ENCODE measurements at places on chromosomes 6 and 20.
A peak's percentile ranks its signal among the peaks of the same experiment; 100 is the strongest.

DNA sequence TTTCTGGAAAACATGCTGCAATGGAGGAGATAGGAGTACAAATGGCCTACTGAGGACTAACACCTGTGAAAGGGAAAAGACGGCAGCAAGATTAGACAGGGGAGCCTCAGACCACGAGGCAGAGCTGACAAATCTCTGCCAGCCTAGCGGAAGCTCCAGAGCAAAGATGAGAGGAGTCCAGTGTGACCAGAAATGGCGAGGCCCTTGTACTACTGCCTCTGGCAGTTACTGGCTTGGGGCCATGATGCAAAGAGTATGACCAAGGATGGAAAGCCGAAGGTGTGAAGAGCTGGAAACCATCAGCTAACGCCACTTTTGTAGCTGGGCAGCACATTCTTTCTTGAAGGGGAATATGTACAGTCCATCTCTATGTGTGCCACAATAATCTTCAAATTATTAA is 55.4 kb downstream of the RALGAPA2 start:
- DNase-seq: no peak

GRCh38 chr6:44652547-44652946 is 265.0 kb downstream of the CDC5L start:
- DNase-seq: no peak

DNA sequence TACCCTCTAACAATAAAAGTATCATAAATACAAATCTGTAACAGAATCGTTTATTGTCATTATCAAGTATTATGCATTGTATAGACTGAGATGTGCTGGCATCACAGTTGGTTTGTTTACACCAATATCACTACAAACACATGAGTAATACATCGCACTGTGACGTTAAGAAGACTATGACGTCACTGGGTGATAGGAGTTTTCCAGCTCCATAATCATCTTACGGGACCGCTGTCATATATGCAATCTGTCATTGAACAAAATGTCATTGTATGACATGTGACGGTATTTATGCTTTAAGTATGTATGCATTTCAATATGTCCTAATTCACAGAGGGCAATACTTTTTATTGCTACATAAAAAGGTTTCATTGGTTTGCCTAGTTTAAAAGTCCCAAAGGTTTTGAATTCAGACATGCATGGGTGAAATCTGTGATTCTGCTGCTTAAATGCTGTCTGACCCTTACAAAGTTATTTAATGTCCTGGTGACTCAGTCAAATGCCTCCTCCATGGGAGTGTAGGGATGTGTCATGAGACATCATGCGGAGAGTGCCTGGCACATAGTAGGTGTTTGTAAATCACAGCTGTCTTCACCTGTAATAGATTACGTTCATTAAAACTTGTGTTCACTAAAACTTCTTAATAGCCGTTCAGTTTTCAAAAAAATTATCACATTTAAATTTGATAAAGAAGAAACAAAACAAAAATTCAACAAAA is 160.7 kb upstream of the PDE10A start:
- DNase-seq: no peak

GRCh38 chr6:145886228-145886956 is 71.8 kb upstream of the FBXO30 start:
- DNase-seq: peak; percentile 20

DNA sequence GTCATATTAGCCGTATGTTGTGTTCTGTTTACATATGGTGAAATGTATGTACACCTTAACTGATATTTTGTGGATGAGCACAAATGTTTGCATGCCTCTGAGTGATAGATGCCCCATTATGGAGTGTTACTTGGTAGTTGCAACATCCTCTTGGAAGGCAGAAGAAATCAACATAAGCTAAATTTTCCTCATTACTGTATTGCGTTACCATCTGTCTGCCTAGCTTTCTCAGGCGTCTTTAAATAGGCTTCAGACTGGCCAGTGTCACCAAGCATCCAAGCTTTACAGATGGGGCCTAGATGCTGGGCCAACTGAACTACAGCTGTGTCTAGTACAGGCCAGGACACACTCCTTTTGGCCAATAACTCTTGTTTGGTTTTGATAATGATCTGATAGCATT is 250.6 kb downstream of the SAMD5 start:
- DNase-seq: peak; percentile 8

DNA sequence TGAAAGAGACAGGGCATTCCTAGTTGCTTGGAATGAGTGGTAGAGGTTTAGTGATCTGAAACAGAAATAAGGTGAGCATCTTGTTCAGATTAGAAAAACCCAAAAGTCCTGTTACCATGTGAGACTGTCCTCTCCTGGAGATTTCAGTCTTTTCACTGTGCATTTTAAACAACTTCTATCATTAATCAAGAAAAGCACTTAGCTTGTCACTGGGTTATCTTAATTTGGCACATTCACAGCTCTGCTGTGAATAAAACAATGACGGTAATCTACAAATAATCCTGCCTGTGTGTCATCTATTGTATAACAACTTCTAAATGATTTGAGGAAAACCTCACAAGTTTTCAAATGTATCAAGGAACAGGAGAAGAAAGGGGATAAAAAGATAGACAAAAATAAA is 9.5 kb upstream of the SMIM8 start:
- no peak for DNase-seq

GRCh38 chr6:7156643-7157278 is 49.0 kb downstream of the RREB1 start:
- no peak for DNase-seq

- DNase-seq: no peak
Observed at GRCh38 chr6:98833057-98833306, 1.4 kb upstream of the POU3F2 start.

DNA sequence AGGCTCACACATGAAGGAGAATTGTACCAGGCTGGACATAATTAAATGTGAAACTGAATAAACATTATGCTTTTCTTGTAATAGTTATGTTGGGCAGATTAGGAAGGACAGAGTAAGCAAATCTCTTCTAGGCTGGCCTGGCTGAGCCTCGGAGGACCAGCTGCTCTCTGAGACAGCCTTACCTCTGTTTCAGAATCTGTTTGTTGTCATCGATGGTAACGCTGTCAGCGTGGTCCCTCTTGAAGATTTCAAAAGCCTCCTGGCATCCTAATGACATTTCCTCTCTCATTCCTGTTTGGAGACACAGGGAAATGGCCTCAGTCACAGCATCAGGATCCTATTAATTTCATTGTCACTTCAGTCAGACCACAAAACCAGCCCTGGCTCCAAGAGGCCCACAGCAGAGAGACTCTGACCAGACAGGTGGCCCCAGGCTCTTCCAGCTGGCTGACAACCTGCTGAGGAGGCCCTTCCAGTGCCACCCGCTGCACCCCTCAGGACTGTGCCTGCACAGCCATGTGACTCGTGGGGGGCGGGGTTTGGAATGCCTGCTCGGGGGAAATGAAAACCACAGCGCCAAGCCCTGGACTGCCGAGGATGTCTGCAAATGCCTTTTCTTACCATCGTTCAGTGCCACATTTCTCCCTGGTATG is 108.5 kb upstream of the KCNK16 start:
- no peak for DNase-seq

DNA sequence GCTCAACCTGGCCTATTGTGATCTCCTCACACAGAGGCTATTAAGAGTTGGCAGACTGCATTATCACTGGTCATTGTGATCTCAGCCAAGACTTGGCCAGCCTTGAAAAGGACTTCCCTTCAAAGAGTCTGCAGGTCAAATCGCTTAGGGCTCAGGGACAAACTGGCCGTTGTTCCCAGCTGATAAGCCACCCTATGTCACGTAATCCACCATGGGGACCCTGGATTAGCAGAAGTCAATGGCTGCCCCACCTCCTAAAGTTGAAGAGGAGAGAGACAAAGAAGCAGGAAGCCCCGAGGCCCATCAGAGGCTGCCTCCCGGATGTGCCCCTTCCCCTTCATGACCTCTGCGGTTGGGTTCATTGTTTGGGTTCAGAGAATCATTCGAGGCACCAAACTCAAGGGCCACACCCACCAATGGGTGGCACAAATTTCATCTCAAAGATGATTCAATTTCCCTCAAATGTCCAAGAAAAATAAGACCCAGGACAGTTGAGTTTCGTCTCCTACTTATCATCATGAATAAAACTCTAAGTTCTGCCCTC is 56.6 kb downstream of the BPIFB1 start:
- no peak for DNase-seq

DNA sequence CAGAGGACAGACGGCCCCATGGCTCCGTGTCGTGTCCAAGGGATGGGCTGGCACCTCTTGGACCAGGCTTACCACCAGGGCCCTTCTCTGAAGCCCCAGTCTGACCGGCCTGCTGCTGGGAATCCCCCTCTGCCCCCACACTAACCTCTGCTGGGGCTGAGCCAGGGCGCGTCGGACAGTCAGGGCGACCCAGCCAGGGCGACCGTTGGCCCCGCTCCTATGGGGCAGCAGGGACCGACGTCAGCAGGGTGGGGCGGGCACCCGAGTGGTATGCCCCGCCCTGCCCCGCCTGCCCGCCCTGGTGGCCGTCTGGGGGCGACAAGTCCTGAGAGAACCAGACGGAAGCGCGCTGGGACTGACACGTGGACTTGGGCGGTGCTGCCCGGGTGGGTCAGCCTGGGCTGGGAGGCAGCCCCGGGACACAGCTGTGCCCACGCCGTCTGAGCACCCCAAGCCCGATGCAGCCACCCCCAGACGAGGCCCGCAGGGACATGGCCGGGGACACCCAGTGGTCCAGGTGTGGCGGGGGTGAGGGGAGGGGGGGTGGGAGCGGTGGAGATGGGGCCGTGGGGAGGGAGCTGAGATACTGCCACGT is at the start of gene SLC17A9:
SLC17A9 (plus strand) TSS at position 337 of the 595 bp plus-strand sequence; CDS start at position 459, 122 bp downstream.
- DNase-seq: no peak

GRCh38 chr6:16635810-16636602 is 125.3 kb downstream of the ATXN1 start:
- peak; percentile 52 for DNase-seq

DNA sequence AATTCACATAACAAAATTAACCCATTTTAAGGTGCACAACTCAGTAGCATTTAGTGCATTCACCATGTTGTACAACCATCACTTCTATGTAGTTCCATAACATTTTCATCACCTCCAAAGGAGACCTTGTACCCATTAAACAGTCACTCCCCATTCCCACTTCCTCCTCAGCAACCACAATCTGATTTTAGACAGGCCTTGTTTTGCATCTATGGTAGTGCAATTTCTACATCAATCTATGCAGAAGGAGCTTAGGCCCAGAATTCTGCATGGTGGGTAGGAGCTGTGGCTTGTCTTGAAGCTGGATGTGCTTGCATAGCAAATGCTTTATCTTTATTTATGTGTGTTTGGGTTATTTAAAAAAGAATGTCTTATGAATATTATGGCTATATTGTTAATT is 13.5 kb upstream of the HLA-DQA1 start:
- no peak for DNase-seq

GRCh38 chr6:82259389-82259788 is 11.8 kb upstream of the IBTK start:
- DNase-seq: no peak
